ENCODE measurements at places on chromosomes 5 and 9. TPM values are rescaled to one million over a fixed set of nuclear protein-coding genes. Genes with fewer than 3 reads are reported as not detected.
A peak's percentile ranks its signal among the peaks of the same experiment; 100 is the strongest.

GRCh38 chr5:142844866-142845265 is 74.7 kb downstream of the ARHGAP26 start:
- peak overlapping the region; percentile 37 for H3K27ac ChIP-seq
- H3K4me3 ChIP-seq = no peak overlapping the region
- H3K36me3 ChIP-seq = no peaks in the 10 kb centered on the region
- no peaks in the 10 kb centered on the region for H3K27me3 ChIP-seq
- DNase-seq = no peak
- H3K4me1 ChIP-seq = peaks cover 33% of the 10 kb centered on the region

DNA sequence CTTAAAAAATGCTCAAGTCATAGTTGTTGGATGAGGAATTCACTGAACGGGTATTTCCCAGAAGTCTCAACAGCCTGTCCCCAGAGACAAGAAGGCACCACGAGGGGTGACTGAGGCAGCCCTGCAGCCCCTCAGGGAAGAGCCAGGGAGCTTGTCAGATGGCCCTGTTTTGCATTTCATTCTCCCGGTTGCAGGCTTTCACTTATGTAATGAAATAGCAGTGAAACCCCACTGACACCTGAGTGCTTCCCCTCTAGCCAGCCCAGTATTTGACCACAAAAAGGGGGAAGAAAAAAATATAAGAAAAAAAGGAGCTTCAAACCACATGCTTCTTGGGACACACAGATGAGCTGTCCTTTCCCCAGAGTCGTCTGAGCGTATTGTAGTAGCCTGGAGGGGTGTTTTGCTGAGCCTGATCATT is 75.3 kb upstream of the IL12B start:
- DNase-seq = no peak
- H3K4me1 ChIP-seq = no peaks in the 10 kb centered on the region
- no peak overlapping the region for H3K27ac ChIP-seq
- H3K4me3 ChIP-seq = no peak overlapping the region

TAF11L10 gene
- total RNA-seq = not detected

DNA sequence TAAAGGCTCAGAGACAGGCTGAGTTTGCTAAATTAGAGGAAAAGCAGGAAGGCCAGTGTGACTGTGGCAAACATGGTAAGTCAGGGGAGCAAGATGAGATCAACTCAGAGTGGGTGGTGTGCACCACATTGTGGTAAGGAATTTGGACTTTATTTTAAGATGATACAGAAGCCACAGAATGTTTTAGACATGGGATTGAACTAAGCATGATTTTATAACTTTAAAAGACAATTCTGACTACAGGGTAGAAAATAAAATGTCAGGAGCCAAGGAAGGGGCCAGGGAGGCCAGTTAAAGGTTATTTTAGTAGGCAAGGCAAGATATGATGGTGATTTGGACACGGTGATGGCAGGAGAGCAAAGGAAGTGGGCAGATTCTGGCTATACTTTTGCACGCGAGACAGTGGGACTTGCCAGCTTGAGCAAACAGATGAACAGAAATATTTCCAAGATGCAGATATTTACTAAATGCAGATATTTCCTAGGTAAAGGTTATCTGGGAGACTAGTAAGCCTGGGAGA is 53.9 kb downstream of the TSSK1B start:
- H3K27me3 ChIP-seq = peaks cover 3% of the 10 kb centered on the region
- no peak for DNase-seq
- H3K36me3 ChIP-seq = no peaks in the 10 kb centered on the region
- H3K27ac ChIP-seq = no peak overlapping the region
- peaks cover 6% of the 10 kb centered on the region for H3K4me1 ChIP-seq
- no peak overlapping the region for H3K4me3 ChIP-seq

DNA sequence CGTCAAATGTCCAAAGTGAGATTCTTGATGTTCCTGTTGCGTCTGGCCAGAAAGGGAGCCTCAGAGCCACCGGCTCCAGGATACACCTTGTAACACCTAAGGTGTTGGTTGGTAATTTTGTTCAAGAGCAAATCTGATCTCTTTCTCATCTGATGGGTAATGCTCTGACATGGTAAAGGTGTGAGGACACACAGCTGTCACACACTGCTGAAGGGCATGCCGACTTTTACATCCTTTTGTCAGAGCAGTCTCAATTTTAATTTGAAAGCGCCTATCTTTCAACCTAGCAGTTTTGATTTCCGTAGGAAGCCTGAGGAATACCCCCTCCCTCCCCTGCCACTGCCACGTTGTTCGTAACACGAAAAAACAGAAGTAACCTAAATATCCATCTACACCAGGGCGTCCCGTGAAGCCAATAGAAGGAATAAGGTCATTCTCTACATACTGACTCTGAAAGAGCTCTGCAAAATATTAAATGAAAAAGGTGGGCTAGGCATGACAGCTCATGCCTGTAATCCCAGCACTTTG is 57.4 kb downstream of the TSTD2 start:
- H3K27ac ChIP-seq = no peak overlapping the region
- H3K36me3 ChIP-seq = no peaks in the 10 kb centered on the region
- no peaks in the 10 kb centered on the region for H3K4me1 ChIP-seq
- DNase-seq = peak; percentile 10

SHISAL2B gene
- total RNA-seq = not detected

DNA sequence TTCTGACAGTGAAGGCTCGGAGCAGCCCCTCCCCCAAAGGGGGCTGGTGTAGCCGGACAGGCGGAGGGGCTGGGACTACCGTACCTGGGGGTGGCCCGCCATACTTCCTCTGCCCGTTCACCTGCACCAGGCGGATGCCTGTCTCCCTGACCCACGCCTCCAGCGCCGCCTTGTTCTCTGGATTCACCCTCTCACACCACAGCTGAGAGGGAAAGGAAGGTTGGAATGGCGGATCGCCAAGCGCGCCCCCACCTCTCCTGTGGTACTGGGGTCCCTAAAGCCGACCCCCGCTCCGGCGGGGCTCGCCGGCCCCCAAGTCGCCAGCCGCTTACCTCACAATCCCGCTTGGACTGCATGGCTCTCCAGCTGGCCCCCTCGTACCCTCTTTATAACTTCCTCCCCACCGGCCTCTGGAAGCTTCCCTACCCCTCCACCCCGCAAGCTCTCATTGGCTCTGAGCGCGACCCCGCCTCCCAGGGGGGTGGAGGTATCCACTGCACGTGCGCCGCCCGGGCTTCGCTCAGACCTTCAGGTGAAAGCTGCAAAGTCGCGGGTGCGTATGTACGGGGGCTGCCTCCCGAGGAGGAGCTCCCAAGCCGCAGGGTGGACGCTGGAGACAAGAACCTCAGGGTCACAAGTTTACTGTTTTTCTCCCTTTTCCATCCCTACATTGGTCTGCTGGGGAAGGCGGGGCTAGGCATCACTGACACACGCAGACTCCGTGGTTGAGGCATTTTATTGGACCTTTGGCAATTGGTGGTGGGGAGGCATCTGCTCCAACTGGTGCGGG is at the start of gene DND1:
Gene DND1, minus strand, starts transcription at position 390 of the 790 bp plus-strand sequence. Its CDS starts 34 bp downstream, at position 356.
- H3K36me3 ChIP-seq = peaks cover 71% of the 10 kb centered on the region
- H3K4me1 ChIP-seq = no peaks in the 10 kb centered on the region
- no peaks in the 10 kb centered on the region for H3K27me3 ChIP-seq
- no peak within 1 kb of the TSS for H3K27ac ChIP-seq
- DNase-seq = no peak

- no peak overlapping the region for H3K27ac ChIP-seq
- no peaks in the 10 kb centered on the region for H3K4me1 ChIP-seq
- no peaks in the 10 kb centered on the region for H3K36me3 ChIP-seq
- no peak for DNase-seq
- no peak overlapping the region for H3K4me3 ChIP-seq
These were observed 49.9 kb downstream of the PDE4D start for GRCh38 chr5:59843511-59844213.

- H3K36me3 ChIP-seq = peaks cover 43% of the 10 kb centered on the region
- H3K27me3 ChIP-seq = no peaks in the 10 kb centered on the region
- no peak for DNase-seq
- no peak overlapping the region for H3K27ac ChIP-seq
- H3K4me3 ChIP-seq = no peak overlapping the region
These were observed 39.3 kb downstream of the B4GALT1 start for GRCh38 chr9:33127881-33128280.

DNA sequence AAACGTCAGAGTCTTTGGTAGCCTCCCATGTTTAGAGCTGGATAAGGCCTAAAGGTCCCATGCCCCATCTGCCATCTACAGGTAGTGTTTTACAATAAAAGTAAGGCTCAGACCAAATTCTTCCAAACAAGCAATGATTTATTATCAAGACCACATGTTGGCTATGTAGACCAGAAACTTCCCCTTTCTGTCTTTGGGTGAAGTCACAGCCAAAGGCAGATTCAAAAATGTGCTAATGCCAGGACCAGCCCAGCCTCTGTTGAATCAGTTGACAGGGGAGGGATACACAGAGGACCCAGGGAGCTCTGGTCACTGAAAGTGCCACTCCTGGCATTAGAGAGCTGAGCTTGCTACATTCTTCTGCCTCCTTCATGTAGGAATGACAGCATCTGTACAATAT is 360.8 kb downstream of the NTRK2 start:
- no peaks in the 10 kb centered on the region for H3K27me3 ChIP-seq
- no peaks in the 10 kb centered on the region for H3K4me1 ChIP-seq
- no peak for DNase-seq
- no peak overlapping the region for H3K27ac ChIP-seq
- no peaks in the 10 kb centered on the region for H3K36me3 ChIP-seq

DNA sequence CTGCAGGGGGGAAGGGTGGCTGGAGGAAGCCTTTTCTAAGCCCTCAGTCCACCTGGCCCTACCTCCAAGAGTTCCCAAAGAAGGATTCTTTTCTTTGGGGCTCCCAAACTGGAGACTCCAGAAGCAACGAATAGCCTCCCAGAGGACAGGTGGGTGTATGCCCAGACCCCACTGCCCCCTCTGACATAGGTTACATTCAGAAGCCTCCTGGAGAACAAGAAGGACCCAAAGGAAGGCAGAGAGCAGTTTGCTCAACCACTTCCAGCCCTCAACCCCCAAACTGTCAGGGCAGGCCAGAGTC is 10.3 kb downstream of the HK3 start:
- H3K27ac ChIP-seq = no peak overlapping the region
- H3K4me3 ChIP-seq = no peak overlapping the region
- no peaks in the 10 kb centered on the region for H3K36me3 ChIP-seq
- H3K4me1 ChIP-seq = no peaks in the 10 kb centered on the region
- DNase-seq = no peak
- H3K27me3 ChIP-seq = no peaks in the 10 kb centered on the region

DNA sequence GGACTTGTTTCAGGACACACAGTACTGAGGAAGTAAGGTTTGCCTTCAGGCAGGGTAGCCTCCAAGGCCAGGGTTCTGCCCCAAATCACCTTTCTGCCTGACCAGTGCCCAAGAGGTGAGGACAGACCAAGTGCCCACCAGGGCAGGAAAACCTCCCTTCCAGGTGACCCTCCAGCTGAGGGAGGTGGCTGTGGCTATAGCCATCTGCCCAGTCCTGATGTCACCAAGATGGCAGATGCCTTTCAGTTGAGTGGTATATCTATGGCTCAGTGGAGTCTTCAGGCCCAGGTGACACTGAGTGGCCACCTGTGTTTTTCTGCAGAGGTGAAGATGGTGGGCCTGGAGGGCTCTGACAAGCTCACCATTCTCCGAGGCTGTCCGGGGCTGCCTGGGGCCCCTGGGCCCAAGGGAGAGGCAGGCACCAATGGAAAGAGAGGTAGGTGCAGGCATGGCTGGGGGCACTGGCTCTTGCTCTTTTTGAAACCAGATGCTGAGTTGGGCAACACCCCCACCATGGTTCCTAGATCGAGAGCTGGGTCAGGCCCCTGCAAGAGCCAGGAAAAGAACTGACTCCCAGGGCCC is 1.7 kb downstream of the FCN2 start:
- no peak overlapping the region for H3K4me3 ChIP-seq
- H3K27ac ChIP-seq = no peak overlapping the region
- no peaks in the 10 kb centered on the region for H3K4me1 ChIP-seq
- no peaks in the 10 kb centered on the region for H3K36me3 ChIP-seq
- no peak for DNase-seq

ANKRD34B gene
- 0.35 TPM for total RNA-seq

- no peak for DNase-seq
- H3K27ac ChIP-seq = no peak overlapping the region
- H3K4me3 ChIP-seq = no peak overlapping the region
- H3K36me3 ChIP-seq = no peaks in the 10 kb centered on the region
- no peaks in the 10 kb centered on the region for H3K4me1 ChIP-seq
These were observed 54.7 kb upstream of the SMARCA2 start for GRCh38 chr9:1960342-1961042.

DNA sequence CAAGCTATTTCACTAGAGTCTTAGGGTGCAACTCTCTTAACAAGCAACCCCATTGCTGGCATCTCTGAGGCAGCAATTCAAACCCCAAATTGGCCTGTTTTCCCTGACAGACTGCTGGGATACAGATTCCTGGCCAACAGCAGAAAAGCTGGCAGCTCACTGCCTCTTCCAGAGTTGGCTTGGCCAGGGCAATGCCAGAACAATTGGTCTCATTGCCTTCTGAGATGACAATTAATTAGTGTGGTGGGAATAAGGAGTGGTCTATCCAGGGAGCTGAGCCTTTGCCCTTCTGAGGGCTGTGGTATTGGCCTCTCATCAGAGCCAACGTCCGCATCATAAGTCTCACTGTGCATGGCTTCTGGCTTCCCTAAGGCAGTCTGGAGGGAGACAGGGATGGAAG is 183.2 kb downstream of the GNAQ start:
- H3K4me3 ChIP-seq = no peak overlapping the region
- no peak for DNase-seq
- no peaks in the 10 kb centered on the region for H3K36me3 ChIP-seq
- H3K27ac ChIP-seq = peak overlapping the region; percentile 45

DNA sequence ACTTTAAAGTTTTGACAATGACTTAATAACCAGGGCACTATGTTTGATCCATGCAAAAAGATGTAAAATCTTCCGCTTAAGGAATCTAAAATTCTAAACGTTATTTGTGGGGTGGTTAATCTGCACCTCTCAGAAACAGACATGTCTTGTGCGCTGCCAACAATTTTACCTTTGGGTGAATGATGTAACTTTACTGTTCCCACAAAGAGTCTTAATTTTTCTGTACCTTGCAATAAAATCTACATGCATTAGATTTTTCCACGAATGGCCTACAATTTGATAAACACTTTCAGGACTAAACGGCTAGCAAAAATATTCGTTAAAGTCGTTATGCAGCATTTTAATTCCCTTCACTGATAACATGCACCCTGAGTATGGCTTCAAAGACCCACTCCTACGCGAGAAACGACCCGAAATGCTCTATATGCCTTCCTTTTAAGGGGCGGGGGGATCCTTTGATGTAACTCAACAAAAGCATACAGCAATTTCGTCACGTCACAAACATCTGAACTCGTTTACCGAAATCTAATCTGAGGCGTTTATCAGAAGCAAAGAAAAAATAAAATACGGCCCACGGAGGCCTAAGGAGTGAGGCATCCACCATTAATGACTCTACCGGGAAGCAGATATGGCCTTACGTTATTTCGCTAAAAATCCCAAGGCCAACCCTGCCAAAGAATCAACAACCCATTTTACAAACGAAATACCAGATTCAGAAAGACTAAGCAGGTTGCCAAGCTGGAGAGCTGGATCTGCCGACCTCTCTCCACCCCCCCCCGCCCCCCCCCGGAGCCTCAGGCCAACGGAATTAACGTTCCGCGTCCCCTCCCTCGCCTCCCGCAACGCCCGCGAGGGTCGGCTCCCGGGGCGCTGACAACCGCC is 621 bp downstream of the AK6 start:
- no peaks in the 10 kb centered on the region for H3K27me3 ChIP-seq
- DNase-seq = no peak
- peaks cover 19% of the 10 kb centered on the region for H3K4me1 ChIP-seq
- H3K36me3 ChIP-seq = peaks cover 31% of the 10 kb centered on the region
- H3K27ac ChIP-seq = peak overlapping the region; percentile 99

GRCh38 chr5:91137647-91138046 is 245.5 kb downstream of the ARRDC3 start:
- H3K27me3 ChIP-seq = no peaks in the 10 kb centered on the region
- H3K4me1 ChIP-seq = no peaks in the 10 kb centered on the region
- no peaks in the 10 kb centered on the region for H3K36me3 ChIP-seq
- no peak overlapping the region for H3K4me3 ChIP-seq
- H3K27ac ChIP-seq = no peak overlapping the region
